Stimulated activated CD4-positive, alpha-beta T cell treated with anti-CD3 and anti-CD28 coated beads, Interleukin-4, amount 100 ng/mL, for 4 hours (primary cell): ENCODE measurements at places on chromosomes 2 and 18.

GRCh38 chr2:121034551-121034950 is 250.5 kb downstream of the TFCP2L1 start:
- DNase-seq, result no peak

DNA sequence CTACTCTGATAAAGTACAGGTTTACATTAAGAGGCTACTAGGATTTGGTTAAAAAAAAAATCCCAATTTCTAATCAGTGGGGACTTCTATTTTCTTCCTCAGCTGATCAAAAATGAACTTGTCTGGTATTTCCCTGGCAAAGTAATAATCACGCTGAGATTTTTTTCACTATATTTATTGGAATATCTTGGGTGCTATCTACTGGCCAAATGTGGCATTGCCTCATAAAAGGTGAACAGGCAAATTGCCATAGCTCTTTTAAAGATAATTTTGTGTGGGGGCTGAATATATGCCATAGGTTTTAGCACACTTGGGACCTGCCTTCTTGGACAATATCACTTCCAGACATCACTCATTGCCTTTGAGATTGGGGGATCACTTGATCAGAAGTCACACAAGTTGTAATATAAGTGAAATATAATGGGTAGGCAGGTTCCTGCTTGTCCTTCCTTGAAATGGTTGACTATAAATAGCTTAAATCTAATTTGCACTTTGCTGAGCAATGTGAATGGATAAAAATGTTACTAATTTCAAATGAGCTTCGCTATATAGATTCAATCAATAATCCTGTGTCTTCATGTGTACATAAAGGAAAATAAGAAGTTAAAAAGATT is 7.0 kb upstream of the NXPH2 start:
- no peak for DNase-seq

GRCh38 chr2:190190507-190191162 is 128.1 kb upstream of the MSTN start:
- no peak for DNase-seq

DNA sequence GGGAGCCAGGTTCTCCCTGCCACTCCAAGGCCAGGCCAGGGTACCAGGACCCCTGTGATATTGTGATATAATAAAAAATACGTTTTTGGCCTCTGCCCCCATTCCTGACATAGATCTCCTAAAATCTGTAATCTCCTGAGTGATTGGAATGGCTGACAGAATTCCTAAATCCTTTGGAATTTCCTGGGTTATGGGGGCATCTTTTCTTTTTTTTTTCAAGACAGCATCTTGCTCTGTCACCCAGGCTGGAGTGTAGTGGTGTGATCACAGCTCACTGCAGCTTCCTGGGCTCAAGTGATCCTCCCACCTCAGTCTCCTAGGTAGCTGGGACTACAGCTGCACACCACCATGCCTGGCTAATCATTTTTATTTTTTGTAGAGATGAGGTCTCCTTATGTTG is 26.2 kb upstream of the TUBB6 start:
- no peak for DNase-seq

DNA sequence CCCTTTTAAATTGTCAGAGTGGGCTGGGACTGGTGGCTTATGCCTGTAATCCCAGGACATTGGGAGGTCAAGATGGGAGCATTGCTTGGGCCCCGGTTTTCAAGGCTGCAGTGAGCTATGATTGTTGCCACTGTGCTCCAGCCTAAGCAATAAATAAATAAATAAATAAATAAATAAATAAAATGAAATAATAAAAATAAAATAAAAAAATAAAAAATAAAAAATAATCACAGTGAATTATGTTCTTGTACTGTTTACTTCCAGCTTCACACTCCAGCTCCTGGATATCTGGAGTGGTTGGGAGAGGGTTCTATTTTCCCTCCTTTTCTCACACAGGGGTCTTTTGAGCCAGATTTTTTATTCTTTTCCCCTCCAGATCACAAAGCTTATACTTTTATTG is 26.2 kb upstream of the PNPT1 start:
- DNase-seq, result no peak

- DNase-seq, result no peak
Observed at GRCh38 chr18:46843372-46843771, 73.9 kb downstream of the PIAS2 start.

GRCh38 chr2:133363884-133364283 is 204.4 kb downstream of the NCKAP5 start:
- no peak for DNase-seq

DNA sequence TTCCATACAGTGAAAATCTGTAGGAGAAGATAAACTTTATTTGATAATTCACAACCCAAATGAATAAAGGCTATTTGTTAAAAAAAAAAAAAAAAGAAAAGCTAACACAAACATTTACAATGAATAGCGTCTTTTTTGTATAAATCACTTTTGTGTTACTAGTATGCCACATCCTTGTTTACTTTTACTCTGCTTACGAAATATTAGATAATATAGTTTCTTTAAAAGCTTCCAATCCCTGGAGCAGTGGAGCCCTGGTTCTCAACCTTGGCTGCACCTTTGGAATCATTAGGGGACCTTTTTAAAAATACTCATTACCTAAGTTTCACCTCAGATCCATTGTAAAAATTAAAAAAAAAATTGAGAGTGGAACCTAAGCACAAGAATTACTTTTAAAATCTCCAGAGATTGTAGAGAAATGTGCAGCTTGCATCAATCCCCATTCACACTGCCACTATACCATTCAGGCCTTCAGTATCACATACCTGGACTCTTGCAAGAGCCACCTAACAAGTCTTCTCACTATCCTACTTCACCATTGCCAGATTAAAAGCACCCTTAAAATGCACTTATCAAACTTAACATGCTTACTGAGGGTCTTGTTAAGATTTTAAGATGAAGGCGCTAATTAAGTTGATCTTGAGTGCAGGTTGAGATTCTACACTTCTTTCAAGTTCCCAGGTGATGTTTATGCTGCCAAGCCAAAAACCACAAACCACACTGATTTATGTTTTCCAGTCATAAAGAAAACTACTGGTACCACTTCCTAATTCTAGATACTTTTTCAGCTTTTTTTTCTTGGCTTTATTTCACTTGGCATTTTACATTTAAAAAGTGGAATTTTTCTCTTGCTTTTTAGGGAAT is 59.7 kb upstream of the ZC3H15 start:
- DNase-seq, result no peak

- DNase-seq, result no peak
Observed at GRCh38 chr18:33803636-33804035, 225.6 kb downstream of the ASXL3 start.

DNA sequence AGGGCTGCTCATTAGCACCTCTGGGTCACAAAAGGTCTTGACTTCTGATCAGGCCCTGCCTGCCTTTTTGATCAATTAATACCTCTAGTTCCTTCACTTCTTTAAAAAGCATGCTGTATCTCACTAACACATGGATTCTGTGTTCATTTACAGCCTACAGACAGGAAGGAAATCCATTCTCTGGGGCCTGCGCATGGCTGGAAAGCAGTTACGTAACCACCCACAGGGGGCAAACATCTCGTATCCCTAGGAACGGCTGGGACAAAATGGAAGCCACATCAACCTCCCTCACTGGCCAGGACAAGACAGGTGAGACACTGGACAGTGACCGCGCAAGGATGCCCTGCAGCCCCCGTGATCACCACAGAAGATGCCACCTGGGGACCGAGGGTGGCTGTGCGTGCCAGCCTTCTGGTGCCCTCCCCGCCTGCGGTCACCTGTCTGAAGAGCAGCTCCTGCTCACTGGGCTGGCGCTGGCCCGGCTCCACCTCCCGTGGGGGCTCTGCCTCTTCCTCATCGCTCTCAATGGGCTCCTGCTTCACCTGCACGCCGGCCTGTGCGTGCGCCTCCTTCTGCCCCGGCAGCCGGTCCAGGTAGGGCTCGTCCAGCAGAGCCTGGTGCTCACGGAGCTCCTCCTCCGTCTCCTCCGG is 266.9 kb downstream of the TWIST2 start:
- DNase-seq, result no peak

- DNase-seq, result no peak
Observed at GRCh38 chr2:20001361-20001863, 11.1 kb downstream of the MATN3 start.

GRCh38 chr18:76783786-76784484 is 38.4 kb upstream of the ZNF236 start:
- no peak for DNase-seq

- no peak for DNase-seq
Observed at GRCh38 chr2:155633887-155634570, 698.5 kb downstream of the NR4A2 start.

- DNase-seq, result no peak
Observed at GRCh38 chr18:63511285-63511684, 30.9 kb upstream of the SERPINB12 start.

GRCh38 chr2:8524388-8524787 is 157.5 kb upstream of the ID2 start:
- no peak for DNase-seq

- DNase-seq, result no peak
Observed at GRCh38 chr2:110101901-110102803, 13.5 kb downstream of the MALL start.

GRCh38 chr2:195543902-195544894 is 112.8 kb upstream of the SLC39A10 start:
- DNase-seq, result no peak

DNA sequence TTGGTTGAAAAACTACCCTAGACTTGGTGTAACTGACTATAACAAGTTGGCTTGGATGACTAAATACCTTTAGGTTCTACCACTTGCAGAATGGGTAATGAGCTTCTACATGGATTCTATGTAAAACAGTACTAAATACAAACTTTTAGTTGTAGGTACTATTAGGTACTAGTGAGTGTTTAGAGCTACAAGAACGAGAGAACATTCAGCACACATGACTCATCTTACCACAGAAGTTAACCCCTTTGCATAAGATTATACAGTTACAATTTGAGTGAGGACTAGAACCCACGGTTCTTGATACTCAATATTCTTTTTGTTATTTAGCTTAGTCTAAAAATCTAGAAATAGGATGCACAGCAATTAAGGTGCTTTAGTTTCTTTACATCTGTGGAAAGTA is 101.7 kb upstream of the TFCP2L1 start:
- no peak for DNase-seq

GRCh38 chr2:238649123-238649522 is 198.8 kb upstream of the TWIST2 start:
- no peak for DNase-seq

- no peak for DNase-seq
Observed at GRCh38 chr2:174035981-174036742, 71.0 kb upstream of the SP3 start.

- DNase-seq, result no peak
Observed at GRCh38 chr2:37800176-37800858, 124.8 kb upstream of the RMDN2 start.

- no peak for DNase-seq
Observed at GRCh38 chr2:128617029-128617590, 298.4 kb upstream of the HS6ST1 start.

DNA sequence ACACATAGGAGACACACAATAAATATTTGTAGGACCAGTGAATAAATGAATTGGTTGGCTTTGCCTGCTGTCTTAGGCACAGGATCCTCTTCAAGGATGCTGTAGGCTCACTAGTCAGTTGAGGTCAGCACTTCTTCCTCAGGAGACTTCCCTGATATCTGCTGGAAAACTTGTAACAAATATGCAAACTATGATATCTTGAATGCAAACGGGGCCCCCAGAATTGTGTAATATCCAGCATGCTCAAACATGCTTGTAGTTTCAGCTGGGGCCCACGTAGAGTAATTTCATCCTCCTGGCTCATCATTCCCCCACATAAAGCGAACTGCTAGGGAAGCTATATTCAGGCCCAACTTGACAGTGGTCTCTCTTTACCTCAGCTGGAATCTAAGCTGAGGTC is 43.6 kb downstream of the POLE4 start:
- no peak for DNase-seq

GRCh38 chr18:51619283-51619682 is 421.8 kb upstream of the MEX3C start:
- no peak for DNase-seq

DNA sequence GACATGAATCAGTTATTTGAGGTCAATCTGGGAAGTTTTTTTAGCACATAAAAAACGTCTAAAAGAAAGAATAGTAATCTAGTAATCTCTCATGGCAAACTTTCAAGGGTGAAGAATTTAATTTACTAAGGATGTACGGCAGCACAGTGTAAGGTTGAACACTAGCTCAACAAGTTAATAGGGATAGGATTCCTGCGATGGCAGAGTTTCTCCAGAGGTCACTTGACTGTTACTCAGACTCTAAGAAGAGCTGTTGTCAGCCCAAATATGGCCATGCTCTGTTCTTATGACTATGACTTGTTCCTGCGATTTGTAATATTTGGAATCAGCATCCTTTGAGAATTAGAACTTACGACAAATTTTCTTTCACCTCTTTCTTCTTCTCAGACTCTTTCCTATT is 553.3 kb upstream of the TNP1 start:
- no peak for DNase-seq

- DNase-seq, result no peak
Observed at GRCh38 chr2:134070281-134070741, 183.6 kb upstream of the MGAT5 start.

DNA sequence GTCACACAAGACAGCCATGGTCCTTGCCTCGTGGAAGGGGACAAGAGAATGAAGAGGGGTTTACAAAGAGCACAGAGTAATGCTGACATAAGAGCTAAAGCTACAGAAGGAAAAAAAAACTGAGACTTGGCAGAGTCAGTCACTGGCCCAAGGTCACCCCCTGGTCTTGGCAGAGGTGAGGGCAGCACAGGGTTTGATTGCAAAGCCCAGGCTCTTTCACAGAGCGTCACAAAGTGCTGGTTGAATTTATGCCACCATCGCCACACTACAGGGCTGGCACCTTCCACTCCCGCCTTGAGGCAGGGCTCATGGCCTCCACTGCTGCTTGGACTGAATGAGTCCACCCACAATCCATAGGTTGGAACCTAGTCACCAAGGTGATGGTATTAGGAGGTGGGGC is 190.2 kb downstream of the INHBB start:
- DNase-seq, result no peak

GRCh38 chr2:176251928-176252327 is 17.3 kb upstream of the MTX2 start:
- DNase-seq, result no peak

GRCh38 chr2:77119333-77119732 is 402.8 kb downstream of the LRRTM4 start:
- DNase-seq, result no peak

DNA sequence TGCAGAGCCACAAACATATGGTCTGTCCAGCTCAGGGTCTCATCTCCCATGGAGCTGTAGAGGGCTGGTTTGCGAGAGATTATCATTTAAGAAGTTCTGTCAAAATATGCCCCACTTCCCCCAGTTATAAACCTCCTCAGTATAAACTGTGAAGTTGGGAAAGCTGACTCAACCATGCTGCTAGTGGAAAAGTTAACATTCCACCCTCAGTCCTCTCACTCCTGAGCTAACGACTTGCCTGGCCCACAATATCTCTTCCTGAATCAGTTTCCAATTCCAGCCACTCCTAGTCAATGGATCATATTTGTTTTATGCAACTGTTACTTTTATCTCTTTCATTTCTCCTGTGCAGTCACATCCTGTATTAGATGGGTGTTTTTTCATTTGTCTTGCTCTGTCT is 326.2 kb downstream of the SETBP1 start:
- DNase-seq, result no peak
